Astrocyte of the hippocampus (primary cell): ENCODE measurements at places on chromosomes 16 and 17.

GRCh38 chr17:61689610-61690180 lies 98.7 kb upstream of the NACA2 start:
- peak; percentile 4 for DNase-seq

DNA sequence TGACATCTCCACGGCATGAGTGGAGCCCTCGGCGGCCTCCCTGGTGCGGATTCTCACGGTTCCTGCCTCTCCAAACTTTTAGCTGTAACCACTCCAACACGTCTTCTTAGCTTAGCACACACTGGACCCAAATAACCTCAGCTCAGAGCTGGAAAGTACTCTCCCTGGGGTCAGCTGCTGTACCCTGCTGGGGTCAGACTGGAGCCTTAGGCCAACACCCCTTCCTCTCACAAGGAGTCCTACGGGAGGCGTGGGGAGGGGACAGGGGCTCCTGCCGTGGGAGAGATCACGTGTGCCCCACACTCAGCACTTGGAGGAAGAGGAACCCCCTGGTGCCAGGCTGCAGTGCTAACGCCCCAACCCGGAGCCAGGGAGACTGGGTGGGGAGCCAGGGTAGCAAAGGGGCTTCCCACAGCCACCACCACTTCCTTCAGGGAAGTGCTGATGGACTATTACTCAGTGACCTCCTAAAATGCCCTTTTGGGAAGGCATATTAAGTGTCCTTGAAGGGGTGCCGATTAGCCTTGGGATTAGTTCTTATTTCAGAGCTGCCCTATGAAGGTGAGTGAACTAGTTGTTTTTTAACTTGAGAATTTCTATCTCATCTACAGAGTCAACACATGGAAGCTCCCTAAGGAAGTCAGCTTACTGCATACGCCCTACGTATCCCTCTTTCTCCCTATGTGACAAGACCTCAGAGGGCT lies 124.0 kb downstream of the HIC1 start:
- DNase-seq: no peak

DNA sequence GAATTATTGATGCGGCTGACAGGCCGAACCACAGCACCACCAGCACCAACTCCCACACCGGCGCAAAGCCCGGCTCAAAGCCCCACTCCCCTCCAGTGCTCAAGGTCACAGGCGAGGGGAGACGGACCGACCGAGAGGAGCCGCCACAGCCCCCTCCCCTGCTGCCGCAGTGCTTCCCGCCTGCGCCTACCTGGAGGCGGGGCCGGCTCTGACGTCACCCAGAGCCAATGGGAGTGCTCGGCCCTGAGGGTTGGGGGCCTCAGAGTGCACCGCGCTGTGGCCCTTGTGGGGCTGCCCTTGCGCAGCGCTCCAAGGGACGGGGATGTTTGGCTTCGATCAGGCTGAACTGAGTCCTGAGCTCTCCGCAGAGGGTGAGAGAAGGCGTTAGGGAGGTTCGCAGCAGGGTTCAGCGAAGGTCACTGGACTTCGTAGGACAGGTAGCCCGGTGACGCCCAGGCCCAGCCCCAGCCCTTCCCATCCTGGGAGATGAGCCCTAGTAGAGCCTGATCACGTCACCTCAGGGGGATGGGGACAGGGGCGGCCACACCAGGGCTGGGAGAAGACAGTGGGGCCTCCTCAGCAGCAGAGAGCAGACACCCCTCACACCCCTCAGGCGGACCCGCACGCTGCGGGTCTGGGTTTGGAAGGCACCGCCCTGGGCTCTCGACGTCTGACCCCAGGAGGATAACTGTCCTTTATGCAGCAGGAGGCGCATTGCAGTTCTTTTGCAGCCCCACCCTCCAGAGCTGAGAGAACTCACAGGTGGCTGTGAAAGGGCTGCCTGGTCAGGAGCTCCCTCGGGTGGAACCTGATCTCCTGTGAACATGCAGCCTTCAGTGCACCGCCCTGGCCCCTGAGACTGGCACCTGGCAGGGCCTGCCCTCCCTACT lies 1.5 kb downstream of the NDRG4 start:
- peak; percentile 73 for DNase-seq

DNA sequence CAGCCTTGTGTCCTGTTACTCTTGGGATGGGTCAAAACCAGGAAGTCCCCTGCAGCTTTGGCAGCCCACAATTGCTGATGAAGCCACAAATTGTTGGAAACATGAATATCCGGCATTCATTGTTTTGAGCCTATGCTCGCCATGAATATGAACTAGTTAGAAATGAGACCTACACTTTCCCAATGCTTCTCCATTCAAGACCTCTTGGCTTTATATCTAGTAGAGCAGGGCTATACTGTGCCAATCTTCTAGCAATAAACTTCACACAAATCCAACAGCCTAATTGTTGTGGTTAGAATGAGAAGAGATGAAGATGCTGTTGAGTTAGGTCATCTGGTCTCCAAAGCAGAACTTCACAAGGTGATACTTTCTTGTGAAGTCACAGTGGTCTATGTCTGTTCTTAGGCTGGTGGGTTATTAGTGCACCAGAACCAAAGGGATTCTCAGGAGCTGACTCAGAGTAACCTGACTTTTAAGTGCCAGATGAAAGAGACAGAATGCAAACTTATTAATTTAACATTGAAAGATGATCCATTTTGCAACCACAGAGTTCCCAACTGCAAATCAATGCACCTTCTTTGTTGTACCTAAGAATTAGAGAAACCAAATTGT lies 13.7 kb upstream of the KRT23 start:
- DNase-seq: no peak

DNA sequence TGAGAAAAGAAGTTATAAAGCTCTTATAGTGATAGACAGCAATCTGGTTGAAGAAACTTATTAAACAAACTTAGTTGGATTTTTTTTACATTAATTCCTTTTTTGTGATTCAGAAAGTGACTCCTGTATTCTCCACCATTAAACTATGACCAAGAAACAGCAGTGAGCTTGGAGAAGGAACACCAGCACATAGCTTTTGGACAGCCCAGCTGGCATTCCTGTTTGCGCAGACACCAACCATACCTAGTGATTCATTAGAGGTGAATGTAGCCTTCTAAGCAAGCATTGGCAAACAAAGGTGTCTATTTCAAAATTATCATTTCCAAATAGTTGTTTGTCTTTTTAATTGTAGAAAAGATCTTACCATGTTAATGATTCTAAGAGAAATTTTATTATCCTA lies 94.4 kb downstream of the STXBP4 start:
- peak; percentile 69 for DNase-seq

DNA sequence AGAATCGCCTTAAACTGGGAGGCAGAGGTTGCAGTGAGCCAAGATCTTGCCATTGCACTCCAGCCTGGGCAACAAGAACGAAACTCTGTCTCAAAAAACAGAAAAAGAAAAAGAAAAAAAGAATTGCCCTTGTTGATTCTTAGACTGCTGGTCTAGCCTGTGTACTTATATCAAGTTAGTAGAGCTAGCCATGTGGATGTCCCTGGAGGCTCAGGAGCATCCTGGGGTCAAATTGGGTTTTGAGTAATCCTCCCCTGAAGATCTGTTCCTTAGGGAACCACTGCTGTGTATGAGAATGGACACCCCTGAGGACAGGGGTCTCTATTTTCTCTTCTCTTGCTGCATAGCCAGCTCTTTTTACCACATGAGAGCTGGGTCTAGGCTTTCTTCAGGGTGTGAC lies 21.5 kb downstream of the SLC7A6OS start:
- DNase-seq: no peak

DNA sequence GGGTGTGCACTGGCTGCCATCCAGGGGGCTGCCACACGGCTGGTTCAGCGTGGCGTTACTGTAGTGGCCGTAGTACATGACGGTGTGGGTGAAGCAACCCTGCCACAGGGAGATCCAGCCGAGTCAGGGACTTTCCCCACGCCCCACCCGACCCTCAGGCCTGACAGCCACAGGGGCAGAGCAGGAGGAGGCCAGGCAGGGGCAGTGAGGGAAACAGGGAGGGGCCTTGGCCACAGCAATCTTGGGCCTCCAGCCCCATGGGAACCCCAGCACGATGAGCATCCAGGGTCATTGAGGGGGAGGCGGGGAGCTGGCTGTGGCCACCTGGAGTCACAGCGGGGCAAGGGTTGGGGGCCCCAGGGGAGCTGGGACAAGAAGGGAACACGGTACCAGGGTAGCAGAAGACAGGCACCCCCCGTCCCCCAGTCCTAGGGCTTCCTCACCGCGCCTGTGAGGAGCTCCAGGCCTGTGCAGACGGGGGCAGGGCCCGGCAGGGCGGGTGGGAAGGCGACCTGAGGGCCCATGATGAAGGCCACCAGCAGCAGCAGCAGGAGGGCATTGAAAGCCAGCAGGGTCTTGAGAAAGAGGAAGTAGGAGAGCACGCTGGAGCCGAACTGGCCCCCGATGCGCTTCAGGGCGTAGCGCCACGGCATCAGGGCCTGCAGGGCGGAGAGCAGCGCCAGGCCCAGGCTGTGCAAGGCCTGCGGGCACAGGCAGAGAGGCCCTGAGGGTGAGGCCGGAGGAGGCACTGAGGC lies 4.3 kb downstream of the TMC6 start:
- no peak for DNase-seq

- DNase-seq: peak; percentile 42
These were observed 5.0 kb upstream of the SDR42E1 start for GRCh38 chr16:82016263-82016662.

DNA sequence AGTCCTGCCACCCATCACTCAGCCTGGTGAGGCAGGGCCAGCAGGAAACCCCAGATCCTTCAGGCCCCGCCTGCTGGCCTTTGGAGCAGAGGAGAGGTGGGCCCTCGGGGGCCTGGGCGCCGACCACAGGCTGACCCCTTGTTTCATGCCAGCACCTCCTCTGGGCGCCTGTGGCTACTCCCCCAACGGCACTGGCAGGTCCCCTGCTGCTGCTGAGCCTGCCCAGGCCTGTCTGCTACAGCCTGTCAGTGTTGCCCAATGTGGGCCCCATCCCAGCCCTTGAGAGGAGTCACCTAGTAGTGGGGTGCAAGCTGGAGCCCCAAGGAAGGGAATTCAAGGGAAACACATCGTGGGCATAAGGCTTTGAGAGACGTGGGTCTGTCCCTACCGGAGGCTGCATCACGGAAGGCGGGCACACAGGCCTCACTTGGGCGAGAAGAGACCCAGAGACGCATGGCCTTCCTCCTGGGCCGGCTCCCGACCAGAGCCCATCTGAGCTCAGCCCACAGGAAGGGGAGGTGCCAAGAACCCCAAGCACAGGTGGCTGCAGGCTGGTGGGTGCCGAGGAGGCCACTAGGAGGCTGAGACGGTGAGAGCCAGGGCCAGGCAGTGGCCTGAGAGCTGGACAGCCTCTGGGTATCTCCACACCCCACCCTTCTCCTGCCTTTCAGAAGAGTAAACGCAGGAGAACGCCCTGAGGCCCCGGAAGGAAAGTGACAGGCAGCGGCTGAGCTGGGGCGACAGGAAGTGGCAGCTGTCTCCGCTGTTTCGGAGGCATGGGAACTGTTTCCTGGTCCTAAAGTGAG lies 8.0 kb upstream of the FASN start:
- peak; percentile 54 for DNase-seq

- no peak for DNase-seq
These were observed 45.1 kb upstream of the ZNF750 start for GRCh38 chr17:82884970-82885353.

- DNase-seq: no peak
These were observed 154.2 kb upstream of the SHISA6 start for GRCh38 chr17:11086646-11087340.

DNA sequence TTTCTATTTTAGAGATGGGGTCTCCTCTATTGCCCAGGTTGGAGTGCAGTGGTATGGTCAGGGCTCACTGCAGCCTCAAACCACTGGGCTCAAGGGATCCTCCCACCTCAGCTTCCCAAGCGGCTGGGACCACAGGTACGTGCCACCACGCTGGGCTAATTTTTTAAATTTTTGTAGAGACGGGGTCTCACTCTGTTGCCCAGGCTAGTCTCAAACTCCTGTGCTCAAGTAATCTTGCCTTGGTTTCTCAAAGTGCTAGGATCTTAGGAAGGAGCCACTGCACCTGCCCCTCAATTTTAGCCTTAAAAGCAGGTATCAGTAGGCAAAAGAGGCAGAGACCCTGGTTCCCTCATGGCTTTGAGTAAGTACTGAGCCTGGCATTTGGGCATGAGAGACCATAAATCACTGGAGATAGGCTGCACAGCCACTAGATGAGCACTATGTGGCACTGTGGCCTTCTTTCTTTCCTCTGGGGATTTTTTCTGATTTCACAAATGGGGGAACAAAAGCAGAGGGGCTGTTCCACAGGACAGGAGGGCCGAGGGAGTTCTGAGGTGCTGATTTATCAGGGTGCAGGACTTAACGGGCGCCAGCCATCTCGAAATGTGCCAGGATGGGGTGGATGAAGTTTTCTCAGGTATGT lies 82.2 kb downstream of the PLXDC1 start:
- DNase-seq: peak; percentile 65

GRCh38 chr17:42342242-42343008 lies 45.8 kb downstream of the STAT3 start:
- DNase-seq: peak; percentile 29

- no peak for DNase-seq
These were observed 1369.5 kb downstream of the CDH11 start for GRCh38 chr16:63752347-63752746.
